Stimulated activated naive CD4-positive, alpha-beta T cell treated with Interleukin-2 at 50 U/mL for 16 hours (primary cell): ENCODE measurements at places on chromosomes 13 and 19.

GRCh38 chr13:58883405-58883804, 1251.9 kb downstream of the PCDH17 start:
- DNase-seq = no peak

- DNase-seq = no peak
Observed at GRCh38 chr19:50496189-50497021, 14.6 kb downstream of the JOSD2 start.

DNA sequence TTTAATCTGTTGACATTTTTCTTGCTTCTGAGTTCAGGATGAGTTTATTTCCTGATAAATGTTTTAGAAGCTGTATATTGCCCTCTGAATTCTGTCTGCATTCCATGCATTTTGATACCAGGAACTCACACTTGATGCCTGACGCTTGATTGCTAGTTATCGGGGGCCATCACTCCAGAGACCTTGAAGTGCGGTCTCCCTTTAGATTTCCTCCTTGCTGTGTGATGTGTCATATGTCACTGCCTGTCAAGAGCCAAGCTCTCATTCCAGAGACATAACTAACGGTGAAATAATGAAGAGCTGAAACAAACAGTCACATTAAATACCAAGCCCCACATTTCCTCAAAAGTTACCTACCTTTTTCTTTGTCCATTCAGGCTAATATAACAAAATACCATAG, 155.5 kb downstream of the TNFSF13B start:
- DNase-seq = no peak

DNA sequence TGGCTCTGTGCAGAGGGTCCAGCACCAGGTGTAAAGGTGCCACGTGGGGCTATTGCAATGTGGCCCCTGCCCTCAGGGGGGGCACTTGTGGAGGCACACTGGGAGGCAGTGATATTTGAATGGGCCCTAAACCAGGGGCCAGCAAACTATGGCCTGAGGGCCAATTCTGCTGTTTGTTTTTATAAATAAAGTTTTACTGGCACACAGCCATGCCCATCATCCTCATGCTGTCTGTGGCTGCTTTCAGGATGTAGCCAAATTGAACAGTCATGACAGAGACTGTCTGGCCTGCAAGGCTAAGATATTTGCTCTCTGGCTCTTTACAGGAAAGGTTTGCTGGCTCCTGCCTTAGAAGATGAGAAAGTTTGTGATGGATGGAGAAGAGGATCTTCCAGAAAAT, 33.9 kb upstream of the RANBP3 start:
- DNase-seq = no peak

- DNase-seq = no peak
Observed at GRCh38 chr13:97385854-97386253, 48.1 kb upstream of the RAP2A start.

GRCh38 chr13:29908416-29909080, 58.1 kb upstream of the UBL3 start:
- DNase-seq = no peak

- DNase-seq = no peak
Observed at GRCh38 chr19:3053218-3053621, 9.1 kb downstream of the TLE5 start.

DNA sequence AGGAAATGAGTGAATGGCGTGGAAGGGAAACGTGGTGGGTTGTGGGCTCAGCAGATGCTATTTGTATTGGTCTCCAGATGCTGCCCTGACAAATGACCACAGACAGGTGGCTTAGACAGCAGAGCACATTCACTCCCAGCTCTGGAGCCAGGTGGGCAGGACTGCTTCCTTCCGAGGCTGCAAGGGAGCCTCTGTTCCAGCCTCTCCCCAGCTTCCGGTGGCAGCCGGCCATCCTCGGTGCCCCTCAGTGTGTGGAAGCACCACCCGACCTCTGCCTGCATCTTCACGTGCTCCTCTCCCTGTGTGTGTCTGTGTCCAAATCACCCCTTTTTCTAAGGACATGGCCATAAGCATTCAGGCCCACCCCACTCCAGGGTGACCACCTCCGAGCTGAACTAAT, 105.1 kb downstream of the SOX1 start:
- no peak for DNase-seq

- no peak for DNase-seq
Observed at GRCh38 chr13:95437561-95437960, 115.0 kb upstream of the CLDN10 start.

DNA sequence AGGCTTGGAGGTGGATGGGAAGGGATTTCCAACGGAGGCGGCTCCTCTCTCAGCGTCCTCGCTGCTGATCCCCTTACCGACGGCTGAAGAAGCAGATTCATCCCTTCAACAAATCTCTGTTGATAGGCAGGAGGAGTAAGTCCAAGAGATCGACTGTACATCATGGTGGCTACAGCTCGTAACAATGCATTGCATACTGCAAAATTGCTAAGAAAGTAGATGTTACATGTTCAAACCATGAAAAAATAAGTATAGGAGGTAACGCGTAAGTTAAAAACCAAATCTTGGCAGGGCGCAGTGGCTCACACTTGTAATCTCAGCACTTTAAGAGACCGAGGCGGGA, 468 bp upstream of the SLC39A3 start:
- no peak for DNase-seq
